ENCODE measurements at places on chromosomes 5 and 9. TPM values are rescaled to one million over a fixed set of nuclear protein-coding genes. Genes with fewer than 3 reads are reported as not detected.

Gene MAN1B1
- 85.3 TPM for total RNA-seq

Gene HMMR
- total RNA-seq: not detected

- no peaks in the 10 kb centered on the region for H3K27me3 ChIP-seq
- H3K4me1 ChIP-seq: no peaks in the 10 kb centered on the region
- H3K36me3 ChIP-seq: no peaks in the 10 kb centered on the region
Measured at GRCh38 chr5:76805821-76806505, 12.9 kb upstream of the F2RL1 start.

Gene IL33
- 38.0 TPM for total RNA-seq

- no peak overlapping the region for H3K27ac ChIP-seq
- no peak for DNase-seq
- peaks cover 39% of the 10 kb centered on the region for H3K4me1 ChIP-seq
- peak overlapping the region; percentile 34 for H3K4me3 ChIP-seq
- H3K36me3 ChIP-seq: no peaks in the 10 kb centered on the region
- H3K27me3 ChIP-seq: no peaks in the 10 kb centered on the region
Measured at GRCh38 chr5:139185589-139185988, 12.6 kb downstream of the SIL1 start.

Gene GAPT
- total RNA-seq: not detected

DNA sequence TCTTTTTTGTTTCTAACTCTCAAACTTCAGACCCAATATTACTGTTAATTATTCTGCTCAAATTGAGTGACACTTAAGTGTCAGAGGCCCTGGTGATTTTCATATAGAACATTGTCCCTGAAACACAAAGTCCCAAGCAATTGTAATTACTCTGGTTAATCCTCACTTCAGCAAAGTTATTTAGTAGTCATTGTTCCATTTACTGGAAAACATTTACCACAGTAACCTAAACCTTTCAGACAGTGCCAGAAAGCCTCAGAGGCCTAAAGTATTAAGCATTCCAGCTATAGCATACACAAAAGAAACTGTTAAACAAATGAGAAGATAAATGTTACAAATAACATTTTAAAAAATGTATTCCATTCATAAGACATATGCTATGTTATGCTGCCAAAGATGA, 237.2 kb upstream of the CDH6 start:
- H3K27me3 ChIP-seq: no peaks in the 10 kb centered on the region
- no peak for DNase-seq
- no peaks in the 10 kb centered on the region for H3K4me1 ChIP-seq
- no peak overlapping the region for H3K4me3 ChIP-seq
- H3K27ac ChIP-seq: no peak overlapping the region
- H3K36me3 ChIP-seq: no peaks in the 10 kb centered on the region

DNA sequence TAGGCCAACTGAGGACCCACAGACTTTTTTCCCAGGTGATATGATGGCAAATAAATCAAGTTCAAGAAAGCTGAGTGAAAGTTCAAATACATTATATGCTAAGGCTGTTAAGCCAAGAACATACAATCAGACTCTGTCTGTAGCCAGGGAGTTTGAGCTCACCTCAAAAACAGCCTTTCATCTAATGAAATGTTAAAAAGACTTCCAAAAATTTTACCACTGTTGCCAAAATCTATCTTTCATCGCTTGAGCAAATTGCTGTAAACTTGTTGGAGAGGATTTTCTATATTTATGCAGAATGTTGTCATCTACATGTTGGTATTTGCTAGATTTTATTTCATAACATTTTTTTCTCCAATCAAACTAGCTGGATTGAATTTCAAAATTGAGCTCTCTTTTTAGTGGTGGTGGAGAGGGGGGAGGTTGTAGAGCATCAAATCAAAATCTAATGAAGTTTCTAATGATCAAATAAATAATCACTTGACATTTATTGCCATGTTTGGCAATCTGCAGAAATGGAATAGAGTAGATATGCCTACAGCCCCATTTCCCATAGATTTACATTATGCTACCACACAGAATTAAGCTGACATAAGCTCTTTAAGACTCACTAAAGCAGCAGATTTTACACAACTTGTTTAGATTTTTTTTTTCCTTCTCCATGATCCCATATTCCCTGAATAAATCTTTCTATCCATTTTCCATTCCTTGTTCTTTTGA, 828.9 kb upstream of the ZNF608 start:
- H3K4me3 ChIP-seq: no peak overlapping the region
- peaks cover 6% of the 10 kb centered on the region for H3K4me1 ChIP-seq
- H3K27me3 ChIP-seq: no peaks in the 10 kb centered on the region
- no peak for DNase-seq
- H3K27ac ChIP-seq: no peak overlapping the region

GRCh38 chr5:112138526-112138925, 280.6 kb downstream of the EPB41L4A start:
- H3K27ac ChIP-seq: no peak overlapping the region
- no peaks in the 10 kb centered on the region for H3K27me3 ChIP-seq

GRCh38 chr9:135989722-135990467, 28.7 kb upstream of the UBAC1 start:
- H3K4me3 ChIP-seq: no peak overlapping the region
- H3K4me1 ChIP-seq: peaks cover 15% of the 10 kb centered on the region
- H3K27ac ChIP-seq: no peak overlapping the region
- no peaks in the 10 kb centered on the region for H3K27me3 ChIP-seq
- no peaks in the 10 kb centered on the region for H3K36me3 ChIP-seq
- DNase-seq: no peak

Gene SEMA4D
- 13.5 TPM for total RNA-seq

DNA sequence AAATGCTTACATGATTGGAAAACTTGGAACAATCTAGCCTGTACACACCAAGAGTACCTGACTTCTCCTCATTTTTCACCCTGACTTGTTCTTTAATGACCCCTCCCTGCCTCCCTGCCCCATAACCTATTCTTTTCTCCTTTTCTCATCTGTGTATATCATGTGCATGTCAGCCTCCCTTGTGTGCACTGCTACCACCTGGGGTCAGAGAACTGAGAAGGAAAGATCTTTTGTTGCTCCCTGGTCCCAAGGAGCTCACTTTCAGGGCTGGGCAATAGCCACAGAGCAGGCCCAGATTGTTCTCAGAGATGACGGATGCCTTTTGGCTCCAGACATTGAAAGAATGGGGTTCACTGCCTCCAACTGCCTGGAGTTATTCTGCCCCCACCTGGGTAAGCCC, 5.1 kb downstream of the MAP1B start:
- DNase-seq: no peak
- peaks cover 32% of the 10 kb centered on the region for H3K4me1 ChIP-seq
- H3K27ac ChIP-seq: peak overlapping the region; percentile 97
- peak overlapping the region; percentile 94 for H3K4me3 ChIP-seq
- H3K27me3 ChIP-seq: no peaks in the 10 kb centered on the region
- H3K36me3 ChIP-seq: peaks cover 19% of the 10 kb centered on the region

- H3K27me3 ChIP-seq: no peaks in the 10 kb centered on the region
- no peaks in the 10 kb centered on the region for H3K36me3 ChIP-seq
- no peak overlapping the region for H3K4me3 ChIP-seq
- H3K4me1 ChIP-seq: no peaks in the 10 kb centered on the region
Measured at GRCh38 chr5:160324886-160325285, 12.5 kb upstream of the CCNJL start.

DNA sequence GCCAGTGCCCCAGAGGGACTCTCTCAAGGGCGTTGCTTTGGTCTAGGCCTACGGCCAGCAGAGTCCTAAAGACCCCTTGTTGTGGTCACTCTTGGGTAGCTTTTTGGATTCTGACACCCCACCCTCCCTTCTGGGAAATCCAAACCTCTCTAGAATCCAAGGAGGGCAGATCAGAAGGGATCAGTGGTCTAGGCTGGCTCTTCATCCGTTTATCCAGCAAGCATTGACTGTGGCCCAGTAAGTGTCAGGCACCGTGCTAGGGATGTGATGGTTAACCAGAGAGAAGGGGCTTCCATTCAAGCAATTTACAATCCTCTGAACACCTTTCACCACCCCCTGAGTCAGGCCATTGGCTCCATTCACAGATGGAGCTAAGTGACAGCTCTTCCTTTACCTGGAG, 181.1 kb downstream of the PTTG1 start:
- no peak overlapping the region for H3K27ac ChIP-seq
- no peaks in the 10 kb centered on the region for H3K36me3 ChIP-seq
- no peaks in the 10 kb centered on the region for H3K27me3 ChIP-seq
- H3K4me1 ChIP-seq: no peaks in the 10 kb centered on the region
- no peak overlapping the region for H3K4me3 ChIP-seq
- DNase-seq: no peak

GRCh38 chr5:72224946-72225463, 95.0 kb downstream of the MRPS27 start:
- no peak for DNase-seq
- no peaks in the 10 kb centered on the region for H3K27me3 ChIP-seq
- H3K36me3 ChIP-seq: peaks cover 24% of the 10 kb centered on the region
- no peaks in the 10 kb centered on the region for H3K4me1 ChIP-seq
- no peak overlapping the region for H3K27ac ChIP-seq

- H3K27me3 ChIP-seq: peaks cover 4% of the 10 kb centered on the region
- no peak overlapping the region for H3K4me3 ChIP-seq
- no peak overlapping the region for H3K27ac ChIP-seq
- DNase-seq: no peak
- no peaks in the 10 kb centered on the region for H3K4me1 ChIP-seq
- H3K36me3 ChIP-seq: no peaks in the 10 kb centered on the region
Measured at GRCh38 chr9:133612051-133612450, 2.9 kb upstream of the FAM163B start.

DNA sequence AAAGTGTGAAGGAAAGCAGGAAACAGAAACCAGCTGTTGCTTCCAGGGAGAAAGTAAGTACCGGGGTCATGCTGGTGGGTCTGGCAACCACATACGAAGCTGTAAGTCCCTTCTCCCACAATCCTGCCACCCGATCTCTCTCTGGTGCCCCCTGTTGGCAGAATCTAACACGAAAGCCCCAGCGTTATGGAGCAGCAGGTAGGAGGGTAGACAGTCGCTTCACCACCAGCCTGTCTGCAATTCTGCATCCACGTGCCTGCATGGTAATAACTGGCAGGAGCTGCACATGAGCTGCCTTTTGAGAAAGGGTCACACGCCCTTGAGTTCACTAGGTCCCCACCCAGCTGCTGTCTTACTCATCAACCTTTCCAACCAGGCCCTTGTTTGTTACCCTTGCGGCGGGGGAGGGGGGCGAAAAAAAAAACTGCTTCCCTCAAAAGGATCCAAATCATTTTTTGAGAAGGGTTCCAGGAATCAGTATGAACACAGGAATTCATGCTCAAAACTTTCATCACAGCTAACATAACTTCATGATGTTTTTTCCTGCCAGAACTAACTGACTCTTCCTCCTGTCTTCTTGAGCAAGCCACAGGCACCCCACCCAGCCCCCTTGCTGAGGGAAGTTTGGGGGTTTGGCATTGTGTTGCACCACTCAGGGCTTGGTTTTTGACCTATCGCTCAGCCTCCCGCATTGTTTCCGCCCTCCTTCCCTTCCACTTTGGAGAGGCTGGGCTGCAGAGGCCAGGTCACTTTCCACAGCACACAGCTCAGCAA, 19.6 kb upstream of the TMEM252 start:
- no peaks in the 10 kb centered on the region for H3K36me3 ChIP-seq
- no peaks in the 10 kb centered on the region for H3K4me1 ChIP-seq
- no peak for DNase-seq
- no peak overlapping the region for H3K4me3 ChIP-seq

Gene SHISAL2B
- total RNA-seq: not detected

- H3K27me3 ChIP-seq: no peaks in the 10 kb centered on the region
- H3K4me1 ChIP-seq: no peaks in the 10 kb centered on the region
- DNase-seq: no peak
- no peak overlapping the region for H3K27ac ChIP-seq
Measured at GRCh38 chr9:87054999-87055686, 107.8 kb upstream of the GAS1 start.
